ENCODE measurements at places on chromosomes 1 and 21. TPM values are rescaled to one million over a fixed set of nuclear protein-coding genes. Genes with fewer than 3 reads are reported as not detected.

C1QC gene
- polyA plus RNA-seq: 13.9 TPM

A3GALT2 gene
- polyA plus RNA-seq: not detected

TMPRSS15 gene
- polyA plus RNA-seq: not detected

NFYC gene
- polyA plus RNA-seq: 52.8 TPM

ARHGAP29 gene
- 12.5 TPM for polyA plus RNA-seq

GSTM3 gene
- polyA plus RNA-seq: 224 TPM

SPAG17 gene
- not detected for polyA plus RNA-seq

VHLL gene
- polyA plus RNA-seq: not detected

C1orf116 gene
- polyA plus RNA-seq: 0.08 TPM

SNX7 gene
- 39.1 TPM for polyA plus RNA-seq

IFNAR1 gene
- polyA plus RNA-seq: 35.9 TPM

HPDL gene
- polyA plus RNA-seq: 0.15 TPM

KRTAP21-2 gene
- not detected for polyA plus RNA-seq

ATXN7L2 gene
- 2.0 TPM for polyA plus RNA-seq

DTL gene
- 0.08 TPM for polyA plus RNA-seq

PBX1 gene
- 15.2 TPM for polyA plus RNA-seq

GNL2 gene
- 76.7 TPM for polyA plus RNA-seq

ATP1A4 gene
- polyA plus RNA-seq: not detected

FAM167B gene
- polyA plus RNA-seq: 7.7 TPM

NAV1 gene
- 30.5 TPM for polyA plus RNA-seq

BRWD1 gene
- polyA plus RNA-seq: 9.7 TPM

UTS2 gene
- polyA plus RNA-seq: not detected

CIART gene
- 4.1 TPM for polyA plus RNA-seq

TMEM200B gene
- polyA plus RNA-seq: 1.5 TPM

PKNOX1 gene
- polyA plus RNA-seq: 2.4 TPM

PRAMEF18 gene
- not detected for polyA plus RNA-seq

ALG14 gene
- 1.8 TPM for polyA plus RNA-seq

MAP3K21 gene
- polyA plus RNA-seq: 0.23 TPM

COL18A1 gene
- 65.6 TPM for polyA plus RNA-seq

DOP1B gene
- polyA plus RNA-seq: 6.1 TPM

ANGPTL7 gene
- 0.15 TPM for polyA plus RNA-seq

Data from heart left ventricle (tissue), 16 donors.